ENCODE measurements at places on chromosomes 16 and 17. TPM values are rescaled to one million over a fixed set of nuclear protein-coding genes. Genes with fewer than 3 reads are reported as not detected.

GRCh38 chr17:77821114-77821513 is 137.4 kb upstream of the TNRC6C start:
- DNase-seq: no peak

DNA sequence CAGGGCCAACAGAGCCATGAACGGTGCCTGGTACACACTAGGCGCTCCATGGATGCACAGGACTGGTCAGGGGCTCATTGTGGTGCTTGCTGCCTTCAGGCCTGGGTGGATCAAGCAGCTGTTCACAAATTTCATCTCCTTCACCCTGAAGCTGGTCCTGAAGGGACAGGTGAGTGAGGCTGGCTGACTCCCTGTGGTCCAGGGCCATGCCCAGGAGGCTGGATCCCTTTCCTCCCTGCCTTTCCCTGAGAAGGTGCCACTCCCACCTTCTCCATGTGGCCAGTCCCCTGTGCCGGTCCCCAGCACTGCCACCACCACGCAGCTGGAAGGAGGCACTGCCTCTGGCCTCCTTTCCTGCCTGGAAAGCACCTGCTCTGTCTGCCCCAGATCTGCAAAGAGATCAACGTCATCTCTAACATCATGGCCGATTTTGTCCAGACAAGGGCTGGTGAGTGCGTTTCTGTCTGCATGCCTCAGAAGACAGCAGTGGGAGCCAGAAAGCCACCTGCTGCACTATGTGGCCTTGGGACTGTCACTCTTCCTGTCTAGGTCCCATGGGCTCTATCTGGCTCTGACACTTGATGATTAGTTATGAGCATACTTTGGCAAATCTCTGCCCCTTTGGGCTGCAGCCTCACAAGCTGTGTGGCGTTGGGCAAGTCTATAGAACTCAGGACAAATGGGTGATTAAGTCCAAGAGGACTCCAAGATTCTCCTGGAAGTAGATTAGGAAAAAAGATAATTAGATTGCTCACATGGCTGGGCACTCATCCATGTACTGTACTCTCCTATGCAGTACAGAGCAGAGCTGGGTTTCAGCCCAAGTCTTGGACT is 9.4 kb downstream of the CETP start:
- no peak for DNase-seq

DNA sequence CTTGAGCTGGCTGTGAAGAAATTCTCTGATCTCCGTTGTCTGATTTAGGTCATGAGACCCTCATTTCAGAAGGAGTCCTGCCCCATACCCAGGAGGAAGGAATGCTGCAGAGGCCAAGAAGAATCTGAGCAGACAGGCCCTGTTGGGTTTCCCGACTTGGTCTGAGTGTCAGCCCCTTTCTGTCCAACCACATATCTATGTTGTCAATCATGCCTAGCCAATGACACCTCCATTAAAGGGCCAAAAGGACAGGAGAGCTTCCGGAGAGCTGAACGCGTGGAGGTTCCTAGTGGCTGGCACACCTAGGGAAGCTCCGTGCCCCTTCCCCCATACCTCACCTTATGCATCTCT is 37.8 kb downstream of the PIMREG start:
- DNase-seq: no peak

- DNase-seq: no peak
Measured at GRCh38 chr16:89960966-89961365, 12.4 kb downstream of the DEF8 start.

DNA sequence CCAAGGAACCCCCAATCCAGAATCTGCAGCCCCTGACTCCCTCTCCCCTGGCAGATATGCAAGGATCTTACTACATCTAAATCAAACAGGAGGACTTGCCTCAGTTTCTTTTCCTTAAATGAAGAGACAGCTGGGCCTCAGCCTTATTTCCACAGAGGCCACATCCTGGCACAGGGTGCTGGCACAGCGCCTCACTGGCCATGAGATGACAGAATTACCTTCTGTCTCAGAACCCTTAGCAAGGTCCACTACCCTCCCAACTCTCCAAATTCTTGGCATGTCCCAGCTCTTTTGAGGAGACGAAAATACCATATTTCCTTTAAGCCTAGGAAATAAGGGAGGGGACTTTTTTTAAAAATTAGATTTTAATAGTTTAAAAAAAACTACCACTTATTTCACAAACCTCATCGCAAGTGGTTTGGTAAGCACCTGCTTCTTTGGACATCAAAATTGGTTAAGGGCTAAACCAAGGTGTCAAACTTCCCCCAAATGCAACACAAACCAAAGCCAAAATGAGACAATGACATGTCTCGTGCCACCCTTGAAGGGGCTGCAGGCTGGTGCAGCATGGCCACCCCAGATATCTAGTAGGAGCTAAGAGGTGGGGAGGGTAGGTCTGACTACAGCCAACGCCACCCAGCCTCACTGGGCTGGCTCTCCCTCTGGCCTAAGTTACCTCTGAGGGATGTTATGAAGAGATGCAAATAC is 25.3 kb downstream of the FAM117A start:
- no peak for DNase-seq

DNA sequence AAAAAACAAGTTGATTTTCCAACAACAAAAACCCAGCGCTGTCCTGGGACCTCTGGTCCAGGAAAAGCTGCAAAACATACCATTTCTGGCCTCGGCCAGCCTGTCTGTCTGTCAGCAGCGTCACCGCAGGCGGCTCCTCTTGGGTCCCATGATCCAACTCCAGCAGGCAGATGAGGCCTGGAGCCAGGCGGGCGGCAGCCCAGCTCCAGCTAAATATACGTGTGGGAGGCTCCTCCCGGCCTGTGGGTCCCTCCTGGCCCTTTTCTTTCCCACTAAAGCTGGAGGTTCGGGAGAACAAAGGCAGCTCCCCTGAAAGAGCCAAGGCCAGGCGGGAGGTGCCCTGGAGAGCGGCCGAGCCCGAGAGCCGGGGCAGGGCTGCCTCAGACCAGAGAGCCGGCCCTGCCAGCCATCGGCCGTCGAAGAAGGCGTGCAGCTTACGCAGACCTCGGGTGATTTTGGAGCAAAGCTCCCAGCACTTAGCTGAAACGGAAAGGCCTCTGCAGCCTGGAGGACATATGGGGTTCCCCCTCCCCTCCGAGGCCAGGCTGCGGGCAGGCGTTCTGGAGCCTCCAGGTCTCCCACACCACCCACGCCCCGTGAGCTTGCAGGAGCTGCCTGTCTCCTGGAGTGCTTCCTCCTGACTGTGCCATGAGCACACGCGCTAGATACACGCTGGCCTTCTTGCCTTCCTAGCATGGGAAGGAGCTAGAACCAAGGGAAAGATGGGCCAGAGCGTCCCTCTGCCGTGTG is 19.9 kb upstream of the JPH3 start:
- DNase-seq: no peak

GRCh38 chr17:72665852-72666851 is 426.3 kb downstream of the SLC39A11 start:
- DNase-seq: no peak

GRCh38 chr16:28038409-28038808 is 25.1 kb downstream of the GSG1L start:
- no peak for DNase-seq

GRCh38 chr16:14298374-14299122 is 227.4 kb downstream of the MRTFB start:
- DNase-seq: no peak

DNA sequence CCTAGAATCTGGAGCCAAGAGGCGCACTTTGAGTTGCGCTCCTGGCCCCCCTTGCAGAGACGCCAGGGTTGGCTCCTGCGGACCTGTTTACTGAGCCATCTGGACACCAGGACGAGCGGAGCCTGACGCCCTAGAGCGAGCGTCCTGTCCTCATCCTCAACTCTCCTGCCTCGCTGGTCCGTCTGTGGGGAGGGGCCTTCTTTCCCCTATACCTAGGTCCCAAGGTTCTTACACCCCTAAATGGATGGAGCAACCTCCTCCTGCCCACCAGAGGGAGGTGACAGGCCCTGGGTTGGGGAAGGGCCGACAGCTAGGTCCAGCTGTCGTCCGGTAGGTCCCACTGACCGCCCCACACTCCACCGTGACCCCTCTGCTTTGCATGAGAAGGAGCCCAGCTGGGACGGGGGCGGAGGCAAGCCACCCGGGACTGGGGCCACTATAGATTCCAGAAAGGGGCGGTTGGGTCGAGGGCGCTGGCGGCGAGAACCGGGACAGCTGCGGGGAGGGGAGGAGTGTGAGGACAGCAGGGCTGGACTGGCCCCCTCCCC is 3.1 kb upstream of the LHX1 start:
- DNase-seq: no peak

- DNase-seq: no peak
Measured at GRCh38 chr17:34434052-34434451, 71.0 kb upstream of the CCL1 start.

DNA sequence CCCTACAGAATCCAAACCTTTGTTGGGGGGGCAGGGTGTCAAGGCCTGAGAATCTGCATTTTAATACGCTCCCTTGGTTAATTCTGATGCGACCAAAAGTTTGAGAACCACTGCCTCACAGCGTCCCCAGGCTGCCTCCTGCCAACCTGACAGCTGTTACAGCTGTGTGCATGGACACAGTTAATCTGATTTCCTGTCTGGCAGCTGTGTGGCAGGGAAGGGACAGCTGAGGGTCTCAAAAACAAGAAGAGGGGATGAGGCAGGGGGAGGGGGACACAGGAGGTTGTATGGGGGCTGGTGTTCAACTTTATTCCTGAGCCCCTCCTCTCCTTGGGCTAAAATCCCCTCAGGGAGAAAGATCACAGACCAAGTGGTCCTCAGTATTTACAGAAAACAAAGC is 17.5 kb downstream of the HDAC5 start:
- DNase-seq: no peak

DNA sequence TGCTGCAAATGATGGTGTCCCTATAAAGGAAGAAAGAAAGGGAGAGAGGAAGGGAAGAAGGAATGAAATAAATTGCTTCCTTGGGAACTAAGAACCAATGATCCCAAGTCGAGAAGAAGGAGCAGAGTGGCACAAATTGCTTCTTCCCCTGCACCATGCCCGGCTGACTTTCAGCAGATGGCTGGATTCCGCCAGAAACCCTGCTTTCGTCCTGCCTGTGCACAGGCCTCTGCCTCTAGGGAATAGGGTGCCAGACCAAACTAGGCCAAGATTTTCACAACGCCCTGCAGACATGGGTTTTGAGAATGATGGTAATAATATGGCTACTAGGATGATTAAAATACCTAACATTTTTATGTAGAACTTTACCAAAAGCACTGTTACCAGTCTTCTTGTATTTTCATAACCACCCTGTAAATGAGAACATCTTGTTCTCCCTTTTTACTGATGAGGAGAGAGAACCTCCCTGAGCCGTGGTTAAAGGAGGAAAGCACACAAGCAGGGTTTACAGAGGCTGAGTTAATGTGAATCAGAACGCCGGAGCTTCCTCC is 122.1 kb upstream of the HSBP1 start:
- DNase-seq: no peak

Gene ZNF213
- 2.4 TPM for total RNA-seq

Gene CRHR1
- not detected for total RNA-seq

Gene PMP22
- 8.6 TPM for total RNA-seq

Gene GUCY2D
- not detected for total RNA-seq

Gene PPL
- total RNA-seq: 9.1 TPM

Gene KRT33B
- total RNA-seq: 0.29 TPM

Gene TEX2
- total RNA-seq: 11.6 TPM

Gene OTOP3
- not detected for total RNA-seq

Gene SOX8
- total RNA-seq: not detected

Gene RRAD
- 40.2 TPM for total RNA-seq

Gene CACNG5
- total RNA-seq: not detected

Gene WNK4
- 2.3 TPM for total RNA-seq

Gene TMEM100
- not detected for total RNA-seq

Gene SERPINF2
- total RNA-seq: 0.07 TPM
